Right renal cortex interstitium (tissue), 3 donors: ENCODE measurements at places on chromosomes 12 and 14.

- no peak for DNase-seq
Measured at GRCh38 chr14:99764222-99764706, 28.9 kb upstream of the EML1 start.

GRCh38 chr12:99152337-99152736 is 495.2 kb upstream of the GARIN6 start:
- no peak for DNase-seq

- DNase-seq = no peak
Measured at GRCh38 chr12:51482929-51483697, 58.5 kb downstream of the SLC4A8 start.

DNA sequence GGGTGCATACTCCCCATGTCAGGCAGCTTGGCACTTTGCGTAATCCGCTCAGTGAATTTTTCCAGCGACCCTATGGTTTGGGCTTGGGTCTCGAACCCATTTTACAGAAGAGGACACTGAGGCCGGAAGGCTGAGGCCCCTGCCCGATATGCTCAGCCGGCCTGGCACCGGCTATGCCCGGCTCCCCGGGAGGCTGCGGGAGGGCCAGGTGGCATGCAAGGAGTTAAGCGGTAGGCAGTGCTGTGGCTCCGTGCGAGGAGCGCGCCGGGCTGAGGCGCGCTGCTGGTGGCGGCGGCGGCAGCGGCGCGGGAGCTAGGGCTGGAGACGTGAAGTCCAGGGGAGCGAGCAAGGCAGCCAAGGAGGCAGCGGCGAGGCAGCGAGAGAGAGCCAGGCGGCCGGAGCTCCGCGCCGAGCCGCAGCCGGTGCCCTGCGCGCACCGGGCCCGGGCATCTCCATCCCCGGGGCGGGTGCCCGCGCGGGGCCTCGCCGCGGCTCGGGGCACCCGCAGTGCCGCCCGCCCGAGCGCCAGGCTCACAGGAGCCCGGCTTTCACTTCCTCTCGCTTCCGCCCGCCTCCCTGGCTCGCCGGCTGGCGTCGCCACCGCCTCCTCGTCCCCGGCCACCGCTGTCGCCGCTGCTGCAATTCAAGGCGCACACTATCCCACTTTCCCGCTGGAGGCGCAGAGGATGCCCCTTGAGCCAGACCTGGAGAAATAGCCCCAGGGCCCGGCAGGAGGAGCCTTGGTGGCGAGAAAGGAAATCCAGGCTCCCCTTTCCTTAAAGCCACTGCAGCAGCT is at the start of gene WSCD2:
WSCD2 (plus strand) TSS at position 272 of the 796 bp plus-strand sequence. CDS start 66,545 bp downstream, outside the sequence.
- no peak for DNase-seq

GRCh38 chr12:54032627-54033100 is at the start of gene HOXC5:
Gene HOXC5 (plus strand): TSS chr12:54033050. CDS start chr12:54033123, 73 bp downstream.
- DNase-seq = no peak

DNA sequence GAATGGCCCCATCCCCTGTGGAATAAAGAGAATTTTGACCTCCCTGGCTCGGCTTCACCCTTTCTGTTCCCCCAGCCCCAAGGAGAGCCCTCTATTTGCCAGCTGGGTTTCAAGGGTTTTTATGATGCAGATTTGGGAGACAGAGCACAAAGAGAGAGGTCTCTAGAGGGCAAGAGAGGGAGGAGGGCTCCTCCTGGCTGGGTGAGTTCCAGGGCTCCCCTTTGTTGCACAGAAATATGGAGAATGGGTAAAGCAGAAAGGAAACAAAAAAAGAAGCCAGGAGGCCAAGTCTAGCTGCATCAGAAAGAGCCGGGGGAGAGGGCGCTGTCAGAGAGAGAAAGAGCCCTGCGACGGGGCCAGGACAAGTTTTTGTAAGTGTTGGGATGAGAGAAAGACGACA is 319.6 kb upstream of the RTL1 start:
- DNase-seq = no peak

DNA sequence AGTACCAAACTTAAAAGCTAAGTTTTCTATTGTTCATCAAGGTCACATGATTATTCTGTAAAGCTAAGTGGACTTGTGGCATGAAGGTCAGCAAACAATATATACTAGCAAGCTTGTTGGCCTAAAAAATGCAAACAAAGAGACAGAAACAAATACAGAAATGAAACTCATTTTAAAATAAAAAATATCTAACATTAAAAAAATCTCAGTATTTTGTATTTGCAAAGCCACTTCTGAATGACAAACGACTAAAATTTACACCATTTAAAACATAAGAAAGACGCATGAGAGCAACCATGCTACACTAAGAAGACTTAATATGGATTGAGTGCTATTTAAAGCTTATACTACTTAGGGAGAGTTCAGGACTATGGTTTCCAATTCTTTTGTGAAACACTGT is 72.8 kb upstream of the BBS10 start:
- DNase-seq = no peak

DNA sequence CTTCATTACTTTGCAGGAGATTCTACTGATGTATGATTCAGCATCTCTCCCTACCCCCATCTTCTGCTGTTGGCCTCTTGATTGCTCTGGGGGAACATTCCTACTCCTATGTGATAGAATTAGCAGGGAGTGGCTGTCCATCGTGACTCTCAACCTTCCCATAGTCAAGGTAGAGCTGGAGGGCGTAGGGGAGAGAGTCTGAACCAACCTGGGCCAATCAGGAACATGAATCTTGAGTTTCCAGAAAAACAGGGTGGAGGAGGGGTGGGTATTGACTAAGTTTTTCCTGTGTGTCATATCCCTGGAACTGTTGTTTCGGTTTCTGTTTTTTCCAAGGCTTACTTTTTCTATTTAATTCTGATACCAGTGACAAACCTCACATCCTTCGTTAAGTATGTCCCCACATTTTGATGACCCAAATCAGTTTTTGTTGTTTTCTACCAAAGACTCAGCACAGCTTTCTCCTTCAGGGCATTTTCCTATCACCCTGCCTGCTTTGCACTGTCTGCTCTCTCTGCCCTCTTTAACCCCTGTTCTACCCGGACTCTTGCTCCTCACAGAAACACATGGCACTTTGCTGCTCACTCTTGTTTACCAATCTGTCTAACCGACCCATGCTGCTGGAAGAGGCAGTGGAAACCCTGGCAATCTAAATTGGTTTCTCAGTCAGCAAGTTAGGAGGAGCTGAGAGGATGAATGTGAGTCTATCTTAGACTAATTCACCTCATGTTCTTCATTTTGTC is 1428.3 kb downstream of the AACS start:
- no peak for DNase-seq

DNA sequence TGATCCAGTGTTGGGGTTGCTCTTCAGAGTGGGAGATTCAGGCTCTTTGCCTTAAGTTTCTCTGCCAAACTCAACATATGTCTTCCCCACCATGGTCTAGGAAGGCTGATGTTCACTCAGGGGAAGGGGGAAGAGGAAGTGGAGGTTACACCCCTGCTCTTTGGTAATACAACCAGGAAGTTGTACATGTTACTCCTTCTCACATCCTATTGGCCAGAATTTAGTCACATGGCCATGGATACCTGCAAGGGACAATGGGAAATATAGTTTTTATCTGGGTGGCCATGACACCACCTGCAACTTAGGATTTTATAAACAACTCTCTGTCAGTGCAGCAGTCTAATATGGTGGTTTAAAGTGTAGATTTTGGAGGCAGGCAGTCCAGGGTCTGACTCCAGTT is 150.9 kb downstream of the TBX5 start:
- DNase-seq = no peak

DNA sequence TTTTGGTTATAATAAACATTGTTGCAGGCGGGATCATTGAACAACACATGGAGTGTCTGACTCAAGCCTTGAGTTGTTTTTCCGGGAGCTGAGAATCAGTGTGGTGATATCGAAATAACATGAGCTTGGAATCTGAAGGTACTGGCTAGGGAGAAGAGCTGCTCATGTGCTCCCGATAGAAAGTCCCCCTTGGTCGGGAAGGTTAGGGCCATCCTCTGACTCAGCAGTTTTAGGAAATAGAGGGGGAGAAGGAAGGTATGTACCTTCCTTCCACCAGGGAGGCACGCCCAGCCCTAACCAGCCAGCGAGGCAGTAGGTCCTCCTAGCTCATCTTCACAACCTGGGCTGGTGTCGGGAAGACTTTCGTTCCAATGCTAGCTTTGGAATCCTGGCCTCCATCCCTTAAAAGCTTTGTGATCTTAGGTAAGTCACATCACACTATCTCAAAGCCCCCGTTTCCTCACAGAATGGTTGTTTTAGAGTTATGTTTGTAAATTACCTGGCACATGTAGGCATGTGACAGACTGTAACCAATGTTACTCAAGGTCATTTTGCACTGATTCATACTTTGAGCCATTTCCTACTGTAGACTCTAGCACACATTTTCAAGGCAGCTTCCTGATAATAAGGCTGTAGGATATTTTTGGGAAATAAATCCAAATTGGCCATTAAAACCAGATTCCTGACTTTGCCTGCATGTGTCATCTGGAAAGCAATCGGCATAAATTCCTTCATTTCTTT is 1.9 kb upstream of the RAB35 start:
- DNase-seq = no peak
